ENCODE measurements at places on chromosomes 4 and X. TPM values are rescaled to one million over a fixed set of nuclear protein-coding genes. Genes with fewer than 3 reads are reported as not detected.

Gene MRFAP1
- 122 TPM for total RNA-seq

Gene ADAMTS3
- not detected for total RNA-seq

Gene SLC9B1
- total RNA-seq: 0.47 TPM

Gene SOD3
- total RNA-seq: not detected

Gene ADH1B
- total RNA-seq: not detected

Gene ODAM
- not detected for total RNA-seq

Gene TSPAN6
- not detected for total RNA-seq

Gene NCAPG
- 46.3 TPM for total RNA-seq

Gene MAEA
- total RNA-seq: 61.3 TPM

Gene DAPP1
- total RNA-seq: 28.4 TPM

Gene SERTM2
- not detected for total RNA-seq

Gene SHROOM2
- total RNA-seq: not detected

Gene MAP7D3
- total RNA-seq: 24.5 TPM

Gene BBS12
- total RNA-seq: 3.8 TPM

Gene CEP135
- 16.9 TPM for total RNA-seq

Gene SLC6A8
- total RNA-seq: 3.5 TPM

Gene CFAP97
- total RNA-seq: 59.3 TPM

Gene TMEM35A
- total RNA-seq: not detected

Gene DKK2
- not detected for total RNA-seq

Gene DCUN1D4
- 34.3 TPM for total RNA-seq

Gene NUP62CL
- 1.1 TPM for total RNA-seq

Gene RAB40AL
- total RNA-seq: 0.26 TPM

Gene ARMCX2
- total RNA-seq: 5.2 TPM

Gene MAPK10
- total RNA-seq: not detected

Gene KIT
- 0.12 TPM for total RNA-seq

Gene TCEANC
- 4.2 TPM for total RNA-seq

Gene WFS1
- 5.9 TPM for total RNA-seq

Gene CASP3
- total RNA-seq: 84.8 TPM

Gene IQCM
- not detected for total RNA-seq

Gene CXCL9
- total RNA-seq: 0.14 TPM

Gene L1CAM
- 1.3 TPM for total RNA-seq

Gene FGFBP2
- 2.0 TPM for total RNA-seq

Gene NPY5R
- not detected for total RNA-seq

Gene MAGEA12
- not detected for total RNA-seq

Gene FRG2
- total RNA-seq: not detected

Gene REST
- 53.4 TPM for total RNA-seq

Gene UGT8
- not detected for total RNA-seq

Gene XK
- 0.17 TPM for total RNA-seq

Gene TMEM192
- total RNA-seq: 10.0 TPM

Gene VSIG1
- not detected for total RNA-seq

Gene PAGE1
- total RNA-seq: not detected

Gene BMP2K
- total RNA-seq: 17.3 TPM

Gene GLUD2
- 0.68 TPM for total RNA-seq
